ENCODE measurements at places on chromosomes 16 and 17.

DNA sequence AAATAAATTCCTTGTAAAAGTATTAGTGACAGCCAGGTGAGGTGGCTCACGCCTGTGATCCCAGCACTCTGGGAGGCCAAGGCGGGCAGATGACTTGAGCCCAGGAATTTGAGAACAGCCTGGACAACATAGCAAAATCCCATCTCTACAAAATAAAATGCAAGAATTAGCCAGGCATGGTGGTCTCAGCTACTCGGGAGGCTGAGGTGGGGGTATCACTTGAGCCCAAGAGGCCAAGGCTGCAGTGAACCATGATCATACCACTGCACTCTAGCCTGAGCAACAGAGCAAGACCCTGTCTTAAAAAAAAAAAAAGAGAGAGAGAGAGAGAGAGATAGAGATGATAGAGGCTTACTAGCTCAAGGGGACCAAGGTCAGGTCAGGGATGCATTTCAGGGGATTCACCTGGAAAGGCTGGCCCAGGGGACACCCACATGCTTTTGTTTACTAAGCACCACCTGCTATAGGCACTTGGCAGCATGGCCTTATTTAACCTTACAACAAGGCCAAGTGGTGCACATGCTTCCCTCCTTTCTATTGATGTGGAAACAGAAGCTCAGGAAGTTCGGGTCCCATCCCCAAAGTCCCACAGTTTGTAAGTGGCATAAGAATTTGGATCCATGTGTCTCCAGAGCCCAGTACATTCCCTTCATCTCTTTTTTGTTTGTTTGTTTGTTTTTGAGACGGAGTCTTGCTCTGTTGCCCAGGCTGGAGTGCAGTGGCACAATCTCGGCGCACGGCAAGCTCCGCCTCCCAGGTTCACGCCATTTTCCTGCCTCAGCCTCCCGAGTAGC, 12.4 kb upstream of the SRCIN1 start:
- no peak for DNase-seq

DNA sequence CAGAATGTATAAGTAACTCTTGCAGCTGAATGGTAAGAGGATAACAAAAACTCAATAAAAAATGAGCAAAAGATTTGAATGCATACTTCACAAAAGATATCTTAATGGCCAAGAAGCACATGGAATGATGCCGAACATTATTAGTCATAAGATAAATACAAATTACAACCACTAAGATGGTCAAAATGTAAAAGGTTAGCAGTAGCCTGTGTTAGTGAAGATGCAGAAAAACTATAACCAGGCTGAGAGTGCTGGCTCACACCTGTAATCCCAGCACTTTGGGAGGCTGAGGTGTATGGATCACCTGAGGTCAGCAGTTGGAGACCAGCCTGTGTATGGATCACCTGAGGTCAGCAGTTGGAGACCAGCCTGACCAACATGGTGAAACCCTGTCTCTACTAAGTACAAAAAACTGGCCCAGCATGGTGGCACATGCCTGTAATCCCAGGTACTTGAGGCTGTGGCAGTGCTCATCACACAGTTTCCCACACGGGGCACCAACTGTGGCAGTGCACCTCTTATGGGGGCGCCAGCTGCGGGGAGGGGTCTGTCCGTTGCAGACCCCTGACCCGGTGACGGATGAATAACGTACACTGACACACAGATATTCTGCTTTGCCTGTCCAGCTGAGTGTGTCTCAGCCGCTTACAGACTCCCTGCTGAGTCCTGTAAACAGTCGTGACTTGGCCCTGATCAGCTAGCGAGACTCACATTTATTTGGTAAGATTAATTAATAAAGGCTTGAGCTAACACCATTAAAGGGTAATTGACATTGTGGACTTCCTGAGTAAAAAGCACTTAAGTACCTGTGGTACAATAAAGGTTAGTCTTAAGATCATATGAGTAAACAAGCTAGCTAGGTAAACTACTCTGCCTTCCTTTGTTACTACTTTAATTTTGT, 45.7 kb upstream of the FAM20A start:
- DNase-seq, result no peak

DNA sequence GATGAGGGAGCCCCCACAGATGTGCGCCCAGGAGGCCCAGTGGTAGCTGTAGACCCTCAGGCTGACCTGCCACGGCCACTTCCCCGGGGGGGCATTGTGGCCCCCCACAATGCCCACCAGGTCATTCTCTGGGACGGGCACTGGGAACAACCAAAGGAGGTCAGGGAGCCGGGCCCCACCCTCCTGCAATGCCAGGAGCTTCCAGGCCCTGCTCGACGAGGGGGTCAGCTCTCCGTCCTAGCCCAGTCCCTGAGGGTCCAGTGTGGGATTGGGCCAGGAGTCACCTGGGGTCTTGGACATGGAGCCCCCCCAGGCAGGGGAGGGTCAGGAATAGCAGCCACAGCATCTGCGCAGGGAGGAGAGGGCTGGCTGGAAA, 7.0 kb downstream of the TPSD1 start:
- DNase-seq, result no peak

GRCh38 chr16:57413301-57413730, 8.7 kb downstream of the CCL17 start:
- DNase-seq, result no peak

DNA sequence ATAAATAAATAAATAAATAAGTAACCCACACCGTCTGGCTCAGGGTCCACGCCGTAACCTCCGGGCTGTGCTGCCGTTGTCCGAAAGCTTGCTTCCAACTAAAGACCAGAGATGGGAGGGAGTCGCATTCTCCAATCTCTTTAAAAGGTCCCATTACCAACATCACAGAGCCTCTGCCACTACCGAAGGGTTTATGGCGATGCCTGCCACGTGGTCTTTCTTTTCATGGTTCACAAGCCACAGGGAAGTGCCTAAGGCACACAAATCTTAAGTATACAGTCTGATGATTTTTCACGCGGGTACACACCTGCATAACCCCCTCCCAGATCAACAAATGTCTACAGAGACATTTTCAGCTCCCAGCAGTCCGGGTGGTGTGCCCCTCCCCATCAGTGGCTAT, 1.4 kb downstream of the COTL1 start:
- DNase-seq, result no peak

DNA sequence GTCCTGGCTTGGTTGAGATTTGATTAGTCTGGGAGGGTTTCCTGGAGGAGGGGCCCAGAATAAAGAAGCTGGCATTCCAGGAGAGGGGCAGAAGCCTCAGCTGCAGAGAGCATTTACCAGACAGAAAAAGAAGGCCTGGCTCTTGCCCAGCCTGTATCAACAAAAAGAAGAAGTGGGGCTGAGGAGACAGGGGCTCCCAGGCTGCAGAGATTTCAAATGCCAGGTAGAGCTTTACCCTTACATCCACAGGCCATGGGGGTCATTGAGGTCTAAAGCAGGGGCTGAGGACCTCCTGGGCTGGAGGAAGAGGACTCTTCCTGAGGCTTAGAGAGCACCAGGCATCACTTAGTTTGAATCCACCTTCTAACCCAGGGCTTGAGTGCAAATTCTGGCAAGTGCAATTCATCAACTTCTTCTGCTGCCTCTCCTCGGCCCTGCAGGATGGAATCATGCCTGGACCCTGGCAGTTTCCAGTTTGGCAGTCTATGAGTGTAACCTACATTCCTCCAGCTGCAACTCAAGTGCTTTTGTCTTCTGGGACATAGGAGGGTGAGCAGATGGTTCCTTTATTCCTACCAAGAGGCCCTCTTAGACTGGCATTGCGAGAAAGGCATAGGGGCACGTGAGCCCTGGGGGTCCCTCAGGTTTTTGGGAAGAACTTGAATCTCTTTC, 15.3 kb downstream of the CA7 start:
- no peak for DNase-seq

- DNase-seq, result no peak
These were observed 53.1 kb downstream of the CMIP start for GRCh38 chr16:81497690-81498089.
